ENCODE measurements at places on chromosomes 4 and X. TPM values are rescaled to one million over a fixed set of nuclear protein-coding genes. Genes with fewer than 3 reads are reported as not detected.

Gene FAM149A
- total RNA-seq: 0.61 TPM

Gene HSD17B11
- total RNA-seq: 22.2 TPM

Gene KLKB1
- 0.64 TPM for total RNA-seq

Gene FGB
- not detected for total RNA-seq

Gene NRK
- total RNA-seq: not detected

Gene SORBS2
- not detected for total RNA-seq

Gene GATB
- 17.7 TPM for total RNA-seq

Gene MTTP
- total RNA-seq: not detected

Gene FAM133A
- total RNA-seq: not detected

Gene DDX53
- total RNA-seq: not detected

Gene SPATA4
- total RNA-seq: not detected

Gene LRAT
- not detected for total RNA-seq

Gene XKRX
- 0.39 TPM for total RNA-seq

Gene GEMIN8
- 13.0 TPM for total RNA-seq

Gene NPY2R
- not detected for total RNA-seq

Gene TLR7
- total RNA-seq: 0.66 TPM

Gene UGT8
- not detected for total RNA-seq

Gene TCP11X2
- not detected for total RNA-seq

Gene VGLL1
- total RNA-seq: not detected

Gene PJA1
- 13.8 TPM for total RNA-seq

Gene SLC2A9
- 3.2 TPM for total RNA-seq

Gene CPLX1
- 2.1 TPM for total RNA-seq

Gene ZNF630
- total RNA-seq: 0.54 TPM

Gene CXorf58
- total RNA-seq: not detected

Gene VSIG4
- not detected for total RNA-seq

Gene ADRA2C
- not detected for total RNA-seq

Gene MEPE
- not detected for total RNA-seq

Gene MAOB
- total RNA-seq: not detected

Gene SPANXC
- not detected for total RNA-seq

Gene USP27X
- 1.7 TPM for total RNA-seq

Gene HAND2
- not detected for total RNA-seq

Gene BCOR
- total RNA-seq: 57.3 TPM

Gene SPANXN4
- not detected for total RNA-seq

Gene PPARGC1A
- total RNA-seq: not detected

Gene UGT2B15
- not detected for total RNA-seq

Gene ERCC6L
- 6.5 TPM for total RNA-seq

Gene MAOA
- 0.39 TPM for total RNA-seq

Gene SPANXD
- not detected for total RNA-seq

Gene NEUROG2
- not detected for total RNA-seq

Gene ARX
- not detected for total RNA-seq

Gene FRMD7
- not detected for total RNA-seq

Gene GC
- not detected for total RNA-seq

Gene DIPK2B
- total RNA-seq: not detected

Gene GPC3
- 0.07 TPM for total RNA-seq

Gene CFI
- not detected for total RNA-seq

Gene MAGEA1
- not detected for total RNA-seq

Gene TRIM2
- 0.42 TPM for total RNA-seq
